Tracheal epithelial cell (primary cell): ENCODE measurements at places on chromosomes 6 and 20. TPM values are rescaled to one million over a fixed set of nuclear protein-coding genes. Genes with fewer than 3 reads are reported as not detected.

Gene MATN4
- total RNA-seq = 0.21 TPM in 1 of 2 replicates, not detected in the other

Gene MICB
- 4.7 and 9.9 TPM in 2 replicates for total RNA-seq

Gene OVOL2
- total RNA-seq = 3.6 and 24.5 TPM in 2 replicates

Gene PLEKHG1
- total RNA-seq = 9.9 and 14.9 TPM in 2 replicates

Gene GDAP1L1
- not detected in 2 replicates for total RNA-seq

Gene SLC16A10
- not detected in 2 replicates for total RNA-seq

Gene IMPG1
- total RNA-seq = not detected in 2 replicates

Gene CCR6
- not detected in 2 replicates for total RNA-seq

Gene TCFL5
- 13.7 and 17.9 TPM in 2 replicates for total RNA-seq

Gene STX7
- 20.0 and 34.7 TPM in 2 replicates for total RNA-seq

Gene PEX7
- total RNA-seq = 15.9 and 22.6 TPM in 2 replicates

Gene LY6G6C
- not detected in 2 replicates for total RNA-seq

Gene SIRPD
- total RNA-seq = not detected in 2 replicates

Gene PPP1R16B
- total RNA-seq = 0.24 and 0.43 TPM in 2 replicates

Gene KHDRBS2
- total RNA-seq = not detected in 2 replicates

Gene VARS1
- 61.0 and 64.8 TPM in 2 replicates for total RNA-seq

Gene SFTA2
- total RNA-seq = 2.7 TPM in 1 of 2 replicates, not detected in the other

Gene ELOVL2
- under 0.01 TPM in 1 of 2 replicates, not detected in the other for total RNA-seq

Gene MCHR2
- not detected in 2 replicates for total RNA-seq

Gene SLC2A10
- 11.8 and 19.0 TPM in 2 replicates for total RNA-seq

Gene PRL
- total RNA-seq = not detected in 2 replicates

Gene NELFE
- 120 and 152 TPM in 2 replicates for total RNA-seq

Gene PDSS2
- total RNA-seq = 7.7 and 13.9 TPM in 2 replicates

Gene GRM4
- not detected in 2 replicates for total RNA-seq

Gene DNAH8
- not detected in 2 replicates for total RNA-seq

Gene IL17F
- total RNA-seq = not detected in 2 replicates

Gene MBOAT1
- 5.5 and 6.2 TPM in 2 replicates for total RNA-seq

Gene FAM209B
- not detected in 2 replicates for total RNA-seq

Gene EYS
- total RNA-seq = under 0.01 and 0.64 TPM in 2 replicates

Gene SLCO4A1
- 1.1 and 8.0 TPM in 2 replicates for total RNA-seq

Gene CTCFL
- not detected in 2 replicates for total RNA-seq

Gene OR2J3
- total RNA-seq = not detected in 2 replicates

Gene SIRT5
- total RNA-seq = 12.5 and 17.1 TPM in 2 replicates

Gene GATA5
- total RNA-seq = not detected in 2 replicates

Gene SLC12A5
- under 0.01 TPM in 1 of 2 replicates, not detected in the other for total RNA-seq

Gene ABHD16B
- not detected in 2 replicates for total RNA-seq
